ENCODE measurements at places on chromosomes 1 and 21.

- DNase-seq: no peak
These were observed 12.8 kb downstream of the SH3BP5L start for GRCh38 chr1:248812736-248813425.

DNA sequence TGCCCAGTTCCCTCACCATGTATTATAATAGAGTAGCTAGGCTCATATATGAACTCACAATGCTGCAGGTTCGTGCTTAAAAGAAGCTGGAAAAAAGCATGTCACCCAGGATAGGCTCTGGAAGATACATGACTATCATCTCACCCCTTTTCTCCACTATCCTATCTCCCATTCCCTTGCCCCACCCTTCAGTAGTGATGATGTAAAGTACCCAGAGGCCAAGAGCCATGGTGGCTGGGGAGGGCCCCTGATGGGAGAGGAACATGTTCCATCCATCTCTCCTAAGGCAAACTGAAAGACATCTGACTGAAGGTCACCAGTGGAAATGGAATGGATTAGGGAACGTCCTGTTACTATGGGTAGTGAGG is 20.3 kb upstream of the RBBP5 start:
- DNase-seq: peak; percentile 6

GRCh38 chr1:225684741-225685140 is 31.8 kb upstream of the ENAH start:
- DNase-seq: no peak

GRCh38 chr1:41641475-41641814 is 157.0 kb upstream of the EDN2 start:
- no peak for DNase-seq

- no peak for DNase-seq
These were observed 68.7 kb upstream of the ROR1 start for GRCh38 chr1:63705078-63705477.

DNA sequence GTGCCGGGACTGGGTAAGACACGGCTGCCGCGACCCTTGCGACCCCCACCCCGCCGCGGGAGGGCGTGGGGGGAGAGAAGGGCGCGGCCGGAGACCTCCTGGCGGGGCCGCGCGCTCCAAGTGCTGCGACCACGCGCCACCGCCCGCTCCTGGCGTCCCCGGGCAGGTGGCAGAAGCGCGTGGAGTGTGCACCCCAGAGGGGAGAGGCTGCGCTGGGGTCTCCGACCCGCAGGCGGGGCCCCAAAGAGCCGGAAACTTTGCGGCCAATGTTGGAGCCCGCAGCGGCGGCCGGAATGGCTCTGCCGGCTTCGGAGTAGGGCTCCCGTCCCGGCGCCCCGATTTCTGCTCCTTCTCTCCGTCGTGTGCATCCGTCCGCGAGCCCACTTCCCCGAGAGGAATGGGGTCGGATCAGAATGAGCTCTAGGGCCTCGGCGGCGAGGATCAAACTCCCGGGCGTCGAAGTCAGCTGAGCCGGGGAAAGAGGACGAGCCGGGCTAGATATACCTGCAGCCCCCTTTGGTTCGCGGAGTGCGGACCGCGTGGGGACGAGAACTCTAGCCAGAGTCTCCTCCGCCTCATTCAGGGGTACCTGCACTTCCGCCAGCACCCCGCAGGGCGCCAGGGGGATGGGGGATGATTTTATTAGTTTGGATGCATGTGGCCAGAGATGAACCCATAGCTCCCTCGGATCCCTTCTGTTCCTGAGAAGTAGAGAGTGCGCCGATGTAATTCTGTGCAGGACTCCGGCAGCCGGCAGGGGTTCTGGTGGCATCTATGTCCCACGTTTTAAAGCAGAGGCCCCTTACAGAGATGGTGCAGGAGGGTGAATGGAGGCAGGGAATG is 751 bp downstream of the STUM start:
- DNase-seq: peak; percentile 17

GRCh38 chr1:27431601-27431940 is 39.1 kb downstream of the GPR3 start:
- DNase-seq: no peak

GRCh38 chr1:44531785-44532566 is 126.9 kb downstream of the RNF220 start:
- no peak for DNase-seq

- DNase-seq: no peak
These were observed 50.4 kb downstream of the SLC16A1 start for GRCh38 chr1:112905395-112906149.

- DNase-seq: no peak
These were observed 18.6 kb upstream of the COQ8A start for GRCh38 chr1:226921504-226921903.

GRCh38 chr1:241271427-241271826 is 85.6 kb downstream of the RGS7 start:
- no peak for DNase-seq

DNA sequence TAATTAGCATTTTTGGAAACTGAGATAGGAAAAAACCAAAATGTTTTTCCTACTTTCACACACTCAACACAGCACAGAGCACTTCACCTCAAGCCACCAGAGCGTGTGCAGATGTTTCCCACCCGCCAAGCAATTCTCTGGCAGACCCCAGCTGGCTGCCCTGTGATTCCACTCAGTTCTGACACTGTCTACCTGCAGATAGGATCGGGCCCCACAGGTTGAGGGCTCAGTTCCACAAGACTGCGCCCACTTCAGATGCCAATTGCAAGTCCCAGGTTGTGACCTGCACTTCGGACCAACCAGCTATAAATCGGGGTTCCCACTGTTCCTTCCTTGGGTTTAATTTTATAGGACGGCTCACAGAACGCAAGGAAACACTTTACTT is 9.9 kb downstream of the KIAA1614 start:
- DNase-seq: no peak

- no peak for DNase-seq
These were observed 125.3 kb downstream of the LTN1 start for GRCh38 chr21:28867401-28867800.

GRCh38 chr21:14917762-14918161 is 147.0 kb downstream of the NRIP1 start:
- no peak for DNase-seq

GRCh38 chr1:220872296-220872695 is 6.9 kb upstream of the HLX start:
- DNase-seq: no peak

DNA sequence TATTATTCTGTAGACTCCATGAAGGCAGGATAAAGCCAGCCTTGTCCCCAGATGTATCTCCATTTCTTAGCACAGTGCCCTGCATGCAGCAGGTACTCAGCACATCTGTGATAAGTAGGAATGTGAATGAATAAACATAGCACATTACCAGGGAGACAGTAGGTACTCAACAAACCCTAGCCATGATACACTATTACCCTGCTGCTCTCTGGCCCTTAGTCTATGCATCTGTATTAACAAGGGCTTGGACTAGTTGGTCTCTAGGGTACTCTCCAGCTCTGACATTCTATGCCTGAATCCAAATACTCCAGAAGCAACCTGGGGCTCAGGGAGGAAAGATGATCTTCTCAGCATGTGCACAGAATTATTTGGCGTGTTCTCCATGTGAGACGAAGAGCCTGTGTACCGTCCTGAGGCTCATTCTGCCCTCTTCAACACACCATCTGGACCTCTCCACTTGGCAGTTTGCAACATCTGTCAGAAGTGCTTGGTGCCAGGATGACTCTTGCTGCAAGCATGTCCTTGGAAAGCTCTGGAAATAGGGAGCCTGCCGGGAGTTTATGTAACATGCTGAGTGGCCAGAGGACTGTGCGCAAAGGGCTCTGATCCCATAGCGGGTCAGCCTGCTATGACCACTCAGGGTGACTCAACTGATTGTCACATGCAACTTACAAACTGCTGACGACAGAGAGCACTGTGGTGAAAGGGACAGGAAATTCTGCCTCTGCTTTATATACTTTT is 228.2 kb upstream of the USP24 start:
- no peak for DNase-seq

DNA sequence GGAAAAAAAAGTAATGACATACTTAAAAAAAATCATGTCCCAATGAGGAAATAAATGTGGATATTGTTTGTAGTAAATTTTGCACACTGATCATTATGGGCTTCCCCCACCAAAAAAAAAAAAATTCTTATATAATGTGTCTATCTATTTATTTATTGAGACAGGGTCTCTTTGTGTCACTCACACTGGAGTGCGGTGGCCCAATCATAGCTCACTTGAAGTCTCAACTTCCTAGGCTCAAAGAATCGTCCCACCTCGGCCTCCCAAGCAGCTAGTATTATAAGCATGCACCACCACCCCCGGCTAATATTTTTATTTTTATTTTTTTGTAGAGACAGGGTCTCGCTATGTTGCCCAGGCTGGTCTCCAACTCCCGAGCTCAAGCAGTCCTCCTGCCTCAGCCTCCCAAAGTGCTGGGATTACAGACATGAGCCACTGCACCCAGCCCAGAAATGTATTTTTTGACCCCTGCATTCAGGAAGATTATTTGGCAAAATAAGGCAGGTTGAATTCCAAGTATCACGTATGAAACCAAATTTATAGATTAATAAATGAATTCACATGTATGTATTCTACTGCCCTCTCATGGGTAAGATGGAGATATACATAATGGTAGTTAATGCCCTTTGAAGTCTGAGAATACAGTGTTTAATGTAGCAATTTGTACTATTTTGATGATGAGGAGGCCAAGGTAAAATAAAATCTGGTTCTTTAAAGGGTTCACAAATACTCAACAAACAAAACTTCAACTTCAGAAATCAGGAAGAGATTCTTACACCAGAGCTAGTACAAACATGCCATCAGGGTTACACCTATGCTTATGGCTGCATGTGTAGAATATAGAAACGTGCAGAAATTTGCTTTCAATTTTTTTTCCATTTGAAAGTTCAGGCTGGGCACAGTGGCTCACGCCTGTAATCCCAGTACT is 1.4 kb upstream of the DENND2C start:
- no peak for DNase-seq

DNA sequence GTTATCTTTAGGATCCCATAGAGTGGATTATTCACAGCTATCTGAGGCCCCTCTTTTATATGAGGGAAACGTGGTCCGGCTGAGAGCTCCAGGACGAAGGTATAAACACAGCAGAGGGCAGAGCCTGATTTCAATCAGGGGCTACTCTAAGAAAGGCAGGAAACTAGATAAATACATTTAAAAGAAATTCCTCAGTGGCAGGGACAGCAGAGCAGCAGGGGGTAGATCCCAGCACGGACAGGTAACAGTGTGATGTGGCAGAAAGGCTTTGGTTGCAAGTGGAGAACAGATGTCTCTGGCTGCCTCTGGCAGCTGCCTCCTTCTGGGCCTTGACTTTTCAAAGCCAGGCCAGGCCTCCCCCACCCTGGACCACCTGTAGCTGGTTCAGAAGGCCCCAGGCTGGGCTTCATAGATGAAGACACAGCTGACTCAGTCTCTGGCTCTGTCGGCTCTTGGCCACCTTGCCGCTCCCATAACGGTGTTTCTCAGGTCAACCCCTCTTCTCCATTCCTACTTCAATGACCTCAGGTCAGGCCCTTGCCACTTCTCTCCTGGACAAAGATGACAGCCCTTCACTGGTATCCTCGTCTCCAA is 43.8 kb downstream of the FAM78B start:
- no peak for DNase-seq

- DNase-seq: peak; percentile 33
These were observed 1.3 kb downstream of the TGFBR3 start for GRCh38 chr1:91884459-91885212.
